HFFc6 (cell line): ENCODE measurements at places on chromosomes 2 and 18. TPM values are rescaled to one million over a fixed set of nuclear protein-coding genes. Genes with fewer than 3 reads are reported as not detected.

DNA sequence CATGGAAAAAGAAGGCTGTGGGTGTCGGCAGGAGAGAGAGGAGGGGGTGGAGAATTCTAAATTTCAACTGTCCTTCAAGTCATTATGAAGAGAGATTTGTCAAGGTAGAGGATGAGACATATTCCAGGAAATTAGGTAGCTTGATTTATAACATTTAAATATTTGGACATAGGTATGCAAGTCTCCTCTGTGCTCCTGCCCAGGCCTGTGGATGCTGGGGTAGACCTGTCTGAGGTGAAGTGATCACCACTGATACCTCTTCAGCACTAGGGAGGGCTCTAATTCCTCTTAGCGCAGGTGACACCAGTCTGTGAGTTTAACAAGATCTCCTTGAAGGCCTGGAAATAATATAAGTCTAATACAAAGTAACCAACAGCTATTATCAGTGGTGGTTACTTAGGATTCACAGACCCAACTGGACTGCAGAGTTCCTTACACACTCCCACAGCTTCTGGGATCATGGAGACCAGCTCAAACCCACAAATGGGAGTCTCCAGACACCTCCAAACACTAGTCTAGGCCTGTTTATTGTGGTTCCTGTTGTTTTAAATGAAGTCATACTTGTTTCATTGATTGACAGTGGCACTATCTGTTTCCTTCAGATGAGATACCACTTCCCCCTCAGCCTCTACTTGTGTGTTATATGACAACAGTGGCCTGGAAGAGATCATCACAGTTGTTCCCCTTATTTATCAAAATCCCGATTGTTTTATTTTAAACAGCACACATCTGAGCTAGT is 104.1 kb upstream of the ITPRID2 start:
- DNase-seq, result no peak
- H3K4me1 ChIP-seq, result peaks cover 100% of the 10 kb centered on the region
- no peak overlapping the region for H3K4me3 ChIP-seq
- H3K27me3 ChIP-seq, result no peaks in the 10 kb centered on the region

GRCh38 chr2:203783496-203784203 is 77.2 kb downstream of the CD28 start:
- peaks cover 64% of the 10 kb centered on the region for H3K4me1 ChIP-seq
- H3K27ac ChIP-seq, result peak overlapping the region; percentile 87
- peak; percentile 94 for DNase-seq
- peak overlapping the region; percentile 66 for H3K4me3 ChIP-seq
- peaks cover 11% of the 10 kb centered on the region for H3K36me3 ChIP-seq

DNA sequence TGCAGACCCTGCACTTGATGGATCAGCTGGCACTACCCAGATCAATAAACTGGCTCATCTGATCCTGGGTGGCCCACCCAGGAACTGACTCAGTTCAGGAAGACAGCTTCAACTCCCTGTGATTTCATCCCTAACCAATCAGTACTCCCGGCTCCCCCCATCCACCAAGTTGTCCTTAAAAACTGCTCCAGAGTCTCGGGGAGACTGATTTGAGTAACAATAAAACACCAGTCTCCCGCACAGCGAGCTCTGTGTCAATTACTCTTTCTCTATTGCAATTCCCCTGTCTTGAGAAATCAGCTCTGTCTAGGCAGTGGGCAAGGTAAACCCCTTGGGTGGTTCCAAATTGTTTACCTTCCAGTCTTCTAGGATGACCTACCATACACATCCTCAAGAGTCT is 263.3 kb upstream of the STON1 start:
- no peak overlapping the region for H3K4me3 ChIP-seq
- peaks cover 8% of the 10 kb centered on the region for H3K27me3 ChIP-seq
- no peaks in the 10 kb centered on the region for H3K36me3 ChIP-seq
- H3K27ac ChIP-seq, result no peak overlapping the region

DNA sequence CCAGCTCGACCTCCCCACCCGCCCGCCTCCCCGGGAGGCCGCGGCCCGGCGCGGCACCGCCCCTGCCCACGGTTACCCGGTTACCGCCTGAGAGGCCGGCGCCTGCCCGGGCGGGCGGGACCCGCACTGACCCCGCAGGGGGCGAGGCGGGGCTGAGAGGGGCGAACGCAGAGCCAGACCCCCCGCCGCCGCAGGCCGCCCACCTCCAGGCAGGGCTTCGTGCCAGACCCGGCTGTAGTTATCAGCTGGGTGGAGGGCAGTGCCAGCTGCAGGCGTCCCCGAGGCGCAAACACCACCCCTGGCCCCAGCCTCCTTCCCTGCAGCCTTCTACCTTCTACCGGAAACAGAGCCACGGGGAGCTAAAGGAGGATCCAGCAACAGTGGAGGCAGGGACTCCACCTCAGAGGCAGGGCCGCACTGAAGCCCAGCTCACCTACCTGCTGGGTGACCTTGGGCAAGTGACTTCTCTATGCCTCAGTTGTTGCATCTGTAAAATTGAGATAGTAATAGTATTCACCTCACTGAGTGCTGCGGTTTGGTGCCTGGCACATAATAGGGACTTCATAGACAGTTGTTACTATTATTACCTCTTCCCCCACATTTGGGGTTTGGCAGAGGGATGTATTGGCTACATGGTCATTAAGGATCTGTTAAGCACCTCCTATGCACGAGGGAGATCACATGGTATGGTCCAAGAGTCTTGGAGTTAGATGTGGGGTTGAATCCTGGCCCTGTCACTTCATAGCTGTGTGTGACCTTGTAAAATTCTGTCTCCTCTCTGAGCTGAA is 231.6 kb upstream of the SMAD2 start:
- H3K27ac ChIP-seq, result no peak overlapping the region
- no peak for DNase-seq
- H3K27me3 ChIP-seq, result peaks cover 17% of the 10 kb centered on the region
- H3K4me3 ChIP-seq, result peak overlapping the region; percentile 72
- no peaks in the 10 kb centered on the region for H3K36me3 ChIP-seq

GRCh38 chr2:54942373-54942772 is 107.9 kb downstream of the RTN4 start:
- H3K4me3 ChIP-seq, result no peak overlapping the region
- peaks cover 29% of the 10 kb centered on the region for H3K4me1 ChIP-seq

DNA sequence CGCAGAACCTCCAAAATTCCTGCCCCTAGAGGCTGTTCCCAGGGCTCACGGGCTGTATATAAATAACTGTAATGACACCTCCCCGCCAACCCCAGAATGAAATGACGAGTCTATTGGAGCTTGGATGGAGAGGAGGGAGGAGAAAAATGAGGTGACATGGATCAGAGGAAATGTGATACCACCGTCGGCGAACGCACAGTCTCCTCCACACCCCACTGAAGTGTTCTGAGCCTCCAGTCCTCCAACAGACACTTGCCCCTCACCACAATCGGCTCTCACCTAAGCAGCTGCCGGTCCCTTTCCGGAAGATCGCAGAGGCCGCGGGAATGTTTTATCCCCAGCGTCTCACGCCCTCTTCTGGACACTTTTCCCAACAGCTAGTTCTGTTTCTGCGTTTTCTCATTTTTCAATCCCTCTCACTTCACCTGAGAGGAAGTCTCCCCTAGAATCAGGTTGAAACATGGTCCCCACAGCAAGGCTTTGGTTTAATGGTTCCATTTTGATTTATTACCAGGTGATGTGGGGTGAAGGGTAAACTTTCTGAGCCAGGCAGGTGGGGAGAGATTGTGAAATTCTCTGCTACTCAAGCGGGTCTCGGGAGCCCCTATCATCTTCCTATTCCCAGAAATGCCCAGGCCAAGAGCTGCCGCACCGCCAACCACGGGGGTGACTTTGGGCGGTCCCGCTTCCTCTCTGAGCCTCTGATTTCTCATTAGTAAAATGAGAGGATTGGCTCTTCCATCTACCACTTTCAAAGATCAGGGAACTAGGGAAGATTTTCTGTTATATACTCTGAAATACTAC is 9.1 kb upstream of the MYO5B start:
- H3K36me3 ChIP-seq, result no peaks in the 10 kb centered on the region
- DNase-seq, result no peak
- no peaks in the 10 kb centered on the region for H3K4me1 ChIP-seq
- peaks cover 10% of the 10 kb centered on the region for H3K27me3 ChIP-seq
- H3K4me3 ChIP-seq, result peak overlapping the region; percentile 39; the same call in 1 of the 2 replicates

DNA sequence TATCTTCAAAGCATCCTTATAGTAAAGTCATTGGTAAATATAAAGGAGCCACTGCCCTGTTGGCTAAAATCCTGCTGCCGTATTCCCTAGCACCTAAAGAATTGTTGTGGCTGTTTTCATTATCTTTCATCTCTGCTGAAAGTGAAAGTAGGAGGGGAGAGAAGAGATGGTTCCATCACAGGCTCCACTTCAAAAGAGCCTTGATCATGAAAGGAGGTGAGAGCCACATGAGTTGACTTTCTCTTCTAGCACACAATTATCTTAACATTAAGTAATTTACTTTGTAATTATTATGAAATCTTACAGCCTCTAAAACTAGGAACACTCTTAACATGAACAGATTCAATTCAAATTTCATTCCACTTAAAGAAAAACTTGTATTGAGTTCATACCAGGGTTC is 1050.9 kb upstream of the LRRTM1 start:
- no peak overlapping the region for H3K27ac ChIP-seq
- H3K27me3 ChIP-seq, result no peaks in the 10 kb centered on the region
- no peak for DNase-seq
- no peak overlapping the region for H3K4me3 ChIP-seq
- H3K4me1 ChIP-seq, result no peaks in the 10 kb centered on the region

GRCh38 chr2:43977677-43978375 is 18.0 kb downstream of the LRPPRC start:
- H3K36me3 ChIP-seq, result peaks cover 20% of the 10 kb centered on the region; the same call in 1 of the 2 replicates
- peaks cover 7% of the 10 kb centered on the region; the same call in 1 of the 2 replicates for H3K4me1 ChIP-seq
- H3K4me3 ChIP-seq, result no peak overlapping the region
- no peak overlapping the region for H3K27ac ChIP-seq
- H3K27me3 ChIP-seq, result no peaks in the 10 kb centered on the region
- DNase-seq, result no peak

GLI2 gene
- 38.0 and 42.9 TPM in 2 replicates for total RNA-seq

TMEM247 gene
- total RNA-seq, result not detected in 3 replicates

DNA sequence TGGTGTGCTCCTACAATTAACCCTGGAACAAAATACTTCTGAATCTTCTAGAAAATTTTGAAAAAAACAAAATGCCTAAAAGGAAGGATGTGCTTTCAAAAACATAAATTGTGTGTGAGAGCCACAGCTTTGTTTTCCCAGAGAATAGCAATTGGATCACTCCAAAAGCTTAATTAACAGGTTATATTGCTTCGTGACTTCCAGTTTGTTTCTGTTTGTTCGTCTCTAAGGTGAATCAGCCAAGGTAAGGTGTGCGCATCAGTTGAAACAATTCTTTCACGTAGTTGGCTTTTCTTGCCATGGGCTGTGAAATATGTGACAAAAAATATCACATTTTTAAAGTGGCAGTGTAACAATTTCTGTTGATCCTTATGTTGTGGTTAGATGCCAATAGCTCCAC is 90.3 kb upstream of the BARD1 start:
- no peaks in the 10 kb centered on the region for H3K4me1 ChIP-seq
- H3K4me3 ChIP-seq, result no peak overlapping the region
- DNase-seq, result no peak
- H3K27ac ChIP-seq, result no peak overlapping the region
- H3K36me3 ChIP-seq, result no peaks in the 10 kb centered on the region
- no peaks in the 10 kb centered on the region for H3K27me3 ChIP-seq

DNA sequence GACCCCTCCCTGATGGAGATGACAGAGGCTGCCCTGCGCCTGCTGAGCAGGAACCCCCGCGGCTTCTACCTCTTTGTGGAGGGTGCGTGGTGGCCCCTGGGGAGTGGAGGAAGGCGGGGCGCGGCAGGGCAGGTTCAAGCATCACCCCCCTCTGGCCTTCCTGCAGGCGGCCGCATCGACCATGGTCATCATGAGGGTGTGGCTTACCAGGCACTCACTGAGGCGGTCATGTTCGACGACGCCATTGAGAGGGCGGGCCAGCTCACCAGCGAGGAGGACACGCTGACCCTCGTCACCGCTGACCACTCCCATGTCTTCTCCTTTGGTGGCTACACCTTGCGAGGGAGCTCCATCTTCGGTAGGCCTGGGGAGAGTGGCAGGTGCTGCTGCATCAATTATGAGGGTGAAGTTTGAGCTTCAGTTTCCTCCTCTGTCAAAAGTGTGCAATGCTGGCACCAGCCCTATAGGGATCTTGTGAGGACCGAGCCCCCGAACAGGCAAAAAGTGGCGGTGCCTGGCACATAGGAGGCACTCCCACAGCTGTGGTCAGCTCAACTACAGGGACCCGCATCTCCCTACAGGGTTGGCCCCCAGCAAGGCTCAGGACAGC is 2.2 kb downstream of the ALPI start:
- H3K27ac ChIP-seq, result no peak overlapping the region
- peaks cover 46% of the 10 kb centered on the region for H3K27me3 ChIP-seq
- no peaks in the 10 kb centered on the region for H3K36me3 ChIP-seq
- H3K4me3 ChIP-seq, result no peak overlapping the region
- no peak for DNase-seq

SLC66A2 gene
- total RNA-seq, result 29.0 and 37.3 TPM in 2 replicates

- H3K4me1 ChIP-seq, result peaks cover 17% of the 10 kb centered on the region
- no peak overlapping the region for H3K4me3 ChIP-seq
- DNase-seq, result no peak
These were observed 35.8 kb downstream of the PRELID3A start for GRCh38 chr18:12443551-12443950.

DNA sequence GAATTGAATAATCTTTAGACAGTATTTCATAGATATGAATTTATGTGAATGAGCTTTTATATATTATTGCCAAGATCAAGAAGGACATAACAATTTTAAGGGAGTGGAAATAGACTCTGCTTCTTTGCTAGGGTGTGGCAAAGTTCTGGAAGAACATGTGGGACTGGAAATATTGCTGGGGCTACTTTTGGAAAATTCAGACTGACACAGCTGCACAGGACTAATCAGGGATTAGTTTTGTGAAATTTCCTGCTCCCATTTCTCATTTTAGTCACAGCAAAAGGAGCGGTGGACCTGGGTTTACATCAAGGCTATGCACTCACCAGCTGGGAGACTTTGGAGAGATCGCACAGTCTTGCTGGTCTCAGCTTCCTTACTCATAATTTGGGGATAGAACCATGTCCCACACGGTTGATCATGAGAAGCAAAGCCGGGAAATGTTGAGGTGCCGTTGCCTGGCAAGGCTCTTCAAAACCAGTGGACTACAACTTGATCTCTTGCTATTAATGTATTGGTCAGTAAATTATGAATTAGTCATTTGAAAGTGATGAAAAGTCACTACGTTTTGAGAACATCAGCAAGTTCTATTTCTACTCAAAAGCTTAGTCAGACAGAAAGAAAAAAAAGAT is 42.4 kb downstream of the IL1RL2 start:
- no peak overlapping the region for H3K4me3 ChIP-seq
- DNase-seq, result no peak
- H3K27me3 ChIP-seq, result peaks cover 3% of the 10 kb centered on the region
- no peak overlapping the region; the same call in 1 of the 2 replicates for H3K27ac ChIP-seq
- H3K4me1 ChIP-seq, result peaks cover 49% of the 10 kb centered on the region

DNA sequence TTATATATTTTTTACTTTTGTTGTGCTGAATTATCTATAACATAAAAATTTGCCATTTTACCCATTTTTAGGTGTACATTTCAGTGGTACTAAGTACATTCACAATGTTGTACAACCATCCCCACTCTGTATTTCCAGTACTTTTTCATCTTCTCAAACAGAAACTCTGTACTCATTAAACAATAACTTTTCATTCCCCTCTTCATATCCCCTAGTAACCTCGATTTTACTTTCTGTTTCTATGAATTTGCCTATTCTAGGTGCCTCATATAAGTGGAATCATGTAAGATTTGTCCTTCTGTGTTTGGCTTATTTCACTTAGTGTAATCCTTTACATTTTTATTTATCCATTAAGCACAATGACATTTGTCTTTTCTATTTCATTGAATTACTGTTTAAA is 51.3 kb downstream of the GTF2A1L start:
- H3K36me3 ChIP-seq, result no peaks in the 10 kb centered on the region
- DNase-seq, result no peak
- H3K27me3 ChIP-seq, result no peaks in the 10 kb centered on the region
- no peaks in the 10 kb centered on the region for H3K4me1 ChIP-seq

- DNase-seq, result peak; percentile 93
- H3K4me3 ChIP-seq, result peak overlapping the region; percentile 13
- H3K27me3 ChIP-seq, result peaks cover 2% of the 10 kb centered on the region; the same call in 1 of the 2 replicates
- peak overlapping the region; percentile 86 for H3K27ac ChIP-seq
These were observed 33.6 kb downstream of the KIDINS220 start for GRCh38 chr2:8803658-8804379.
